ENCODE measurements at places on chromosomes 4 and X. TPM values are rescaled to one million over a fixed set of nuclear protein-coding genes. Genes with fewer than 3 reads are reported as not detected.

- no peaks in the 10 kb centered on the region for H3K36me3 ChIP-seq
- DNase-seq, result no peak
- no peak overlapping the region for H3K27ac ChIP-seq
- H3K27me3 ChIP-seq, result no peaks in the 10 kb centered on the region
- no peak overlapping the region for H3K4me3 ChIP-seq
- H3K4me1 ChIP-seq, result no peaks in the 10 kb centered on the region
These were observed 656.9 kb upstream of the CPEB2 start for GRCh38 chr4:14345356-14345775.

DNA sequence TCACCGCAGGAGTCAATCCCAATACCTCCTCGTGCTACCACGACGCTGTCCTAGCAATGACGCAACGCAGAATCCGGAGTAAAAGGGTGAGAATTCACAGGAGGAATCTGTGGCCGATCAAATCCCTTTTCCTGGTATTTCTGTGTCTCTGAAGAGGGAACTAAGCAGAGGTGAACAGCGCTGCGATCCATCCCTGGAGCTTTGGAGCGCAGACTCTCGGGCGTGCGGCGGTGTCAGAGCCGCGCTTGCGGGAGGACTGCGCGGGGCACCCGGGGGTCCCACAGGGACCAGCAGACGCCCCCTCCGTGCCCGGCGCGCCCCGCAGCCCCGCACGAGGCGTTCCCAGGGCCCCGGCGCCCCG, 17.2 kb upstream of the ZNF718 start:
- H3K27me3 ChIP-seq, result peaks cover 14% of the 10 kb centered on the region
- peak overlapping the region; percentile 40 for H3K4me3 ChIP-seq
- no peak overlapping the region for H3K27ac ChIP-seq
- H3K4me1 ChIP-seq, result no peaks in the 10 kb centered on the region

DNA sequence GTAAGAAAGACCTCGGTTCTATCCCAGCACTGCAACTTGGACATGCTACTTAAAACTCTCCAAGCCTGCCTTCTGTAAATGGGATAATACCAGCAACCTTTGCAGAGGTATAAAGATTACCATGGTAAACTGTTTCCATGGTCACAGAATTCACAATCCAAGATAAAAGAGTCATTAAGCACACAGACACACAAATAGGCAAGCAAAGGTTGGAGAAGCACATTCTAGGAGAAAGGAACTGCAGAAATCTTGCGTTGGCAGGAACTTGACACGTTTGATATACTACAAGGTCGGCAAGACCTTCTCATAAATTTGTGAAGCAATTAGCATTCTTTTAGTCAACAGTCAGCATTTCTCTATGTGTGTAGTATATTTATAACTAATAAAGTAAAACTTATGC, 12.3 kb upstream of the CHRNA9 start:
- no peak for DNase-seq
- H3K27ac ChIP-seq, result peak overlapping the region; percentile 14
- H3K4me3 ChIP-seq, result no peak overlapping the region
- peaks cover 19% of the 10 kb centered on the region for H3K4me1 ChIP-seq

The PKD2 gene
- 6.7 TPM for polyA plus RNA-seq

DNA sequence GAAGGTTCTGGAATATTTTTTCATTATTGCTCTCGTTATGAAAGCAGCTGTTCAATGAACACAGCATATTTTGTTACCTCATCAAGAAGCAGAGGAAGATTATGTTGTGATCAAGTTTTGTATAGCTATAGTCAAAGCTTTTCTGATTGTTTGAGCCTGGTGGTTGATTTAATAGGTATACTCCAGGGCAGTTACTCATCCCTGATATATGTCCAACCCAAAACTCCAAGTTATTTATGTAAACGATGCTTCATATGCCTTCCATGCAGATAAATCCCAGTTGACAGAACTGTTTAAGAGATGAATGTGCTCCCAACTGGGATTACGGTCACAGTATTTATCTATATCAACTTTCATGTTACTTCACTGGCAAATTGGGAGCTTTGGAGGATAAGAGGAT, 19.1 kb downstream of the NAA11 start:
- H3K27me3 ChIP-seq, result no peaks in the 10 kb centered on the region
- H3K27ac ChIP-seq, result no peak overlapping the region
- H3K36me3 ChIP-seq, result no peaks in the 10 kb centered on the region
- no peaks in the 10 kb centered on the region for H3K4me1 ChIP-seq

- DNase-seq, result no peak
- H3K27ac ChIP-seq, result no peak overlapping the region
- no peaks in the 10 kb centered on the region for H3K27me3 ChIP-seq
- H3K36me3 ChIP-seq, result no peaks in the 10 kb centered on the region
- no peak overlapping the region for H3K4me3 ChIP-seq
These were observed 55.6 kb upstream of the CCSER1 start for GRCh38 chr4:90071289-90072235.

The CPLX1 gene
- 2.9 TPM for polyA plus RNA-seq

DNA sequence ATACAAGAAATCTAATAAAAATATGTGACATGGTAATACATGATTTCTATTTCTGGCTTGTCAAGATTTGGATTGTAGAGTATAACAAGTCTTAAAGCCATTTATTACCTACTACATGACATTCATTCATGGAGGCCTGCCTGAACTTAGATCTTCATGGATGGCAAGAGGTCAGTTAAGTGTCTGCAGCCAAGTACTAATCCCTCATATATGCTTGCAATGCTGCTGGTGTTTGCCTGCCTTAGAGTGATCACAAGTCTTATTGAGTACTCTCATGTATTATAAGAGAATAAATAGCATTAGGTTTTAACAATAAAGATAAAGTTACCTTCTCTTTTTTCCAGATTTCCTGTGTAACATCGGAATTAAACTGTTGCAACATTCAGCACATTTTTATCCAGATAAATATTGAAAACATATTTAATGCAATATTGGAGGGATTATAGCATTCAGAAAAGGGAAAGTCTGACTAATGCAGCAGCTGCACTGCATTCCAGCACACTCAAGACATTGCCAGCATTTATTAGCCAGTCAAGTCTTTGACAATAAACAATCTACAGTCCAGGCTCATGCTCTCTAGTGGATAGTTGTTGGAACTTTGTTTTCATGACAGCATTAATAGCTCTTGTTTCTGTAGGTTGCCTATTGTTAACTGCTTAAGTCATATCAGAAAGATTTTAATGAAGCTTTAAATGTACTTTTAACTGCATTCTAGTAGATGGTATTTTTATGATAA, 737.1 kb downstream of the FAT4 start:
- H3K27me3 ChIP-seq, result no peaks in the 10 kb centered on the region
- no peak overlapping the region for H3K27ac ChIP-seq
- no peak overlapping the region for H3K4me3 ChIP-seq
- no peaks in the 10 kb centered on the region for H3K36me3 ChIP-seq
- DNase-seq, result peak; percentile 81
- no peaks in the 10 kb centered on the region for H3K4me1 ChIP-seq

- no peaks in the 10 kb centered on the region for H3K36me3 ChIP-seq
- H3K4me3 ChIP-seq, result no peak overlapping the region
- H3K27me3 ChIP-seq, result no peaks in the 10 kb centered on the region
These were observed 33.7 kb upstream of the PRR27 start for GRCh38 chr4:70120323-70120722.

- H3K4me3 ChIP-seq, result no peak overlapping the region
- DNase-seq, result no peak
- no peaks in the 10 kb centered on the region for H3K27me3 ChIP-seq
- no peaks in the 10 kb centered on the region for H3K36me3 ChIP-seq
These were observed 14.6 kb upstream of the ATXN3L start for GRCh38 chrX:13334491-13334890.

GRCh38 chr4:140309124-140309870, 64.1 kb upstream of the SCOC start:
- no peaks in the 10 kb centered on the region for H3K27me3 ChIP-seq
- H3K4me1 ChIP-seq, result no peaks in the 10 kb centered on the region
- H3K4me3 ChIP-seq, result no peak overlapping the region
- no peak for DNase-seq

- no peak overlapping the region for H3K4me3 ChIP-seq
- no peak overlapping the region for H3K27ac ChIP-seq
- peaks cover 8% of the 10 kb centered on the region for H3K27me3 ChIP-seq
- no peak for DNase-seq
These were observed 20.0 kb upstream of the EFNB1 start for GRCh38 chrX:68808686-68809357.

The RAB40AL gene
- not detected for polyA plus RNA-seq

DNA sequence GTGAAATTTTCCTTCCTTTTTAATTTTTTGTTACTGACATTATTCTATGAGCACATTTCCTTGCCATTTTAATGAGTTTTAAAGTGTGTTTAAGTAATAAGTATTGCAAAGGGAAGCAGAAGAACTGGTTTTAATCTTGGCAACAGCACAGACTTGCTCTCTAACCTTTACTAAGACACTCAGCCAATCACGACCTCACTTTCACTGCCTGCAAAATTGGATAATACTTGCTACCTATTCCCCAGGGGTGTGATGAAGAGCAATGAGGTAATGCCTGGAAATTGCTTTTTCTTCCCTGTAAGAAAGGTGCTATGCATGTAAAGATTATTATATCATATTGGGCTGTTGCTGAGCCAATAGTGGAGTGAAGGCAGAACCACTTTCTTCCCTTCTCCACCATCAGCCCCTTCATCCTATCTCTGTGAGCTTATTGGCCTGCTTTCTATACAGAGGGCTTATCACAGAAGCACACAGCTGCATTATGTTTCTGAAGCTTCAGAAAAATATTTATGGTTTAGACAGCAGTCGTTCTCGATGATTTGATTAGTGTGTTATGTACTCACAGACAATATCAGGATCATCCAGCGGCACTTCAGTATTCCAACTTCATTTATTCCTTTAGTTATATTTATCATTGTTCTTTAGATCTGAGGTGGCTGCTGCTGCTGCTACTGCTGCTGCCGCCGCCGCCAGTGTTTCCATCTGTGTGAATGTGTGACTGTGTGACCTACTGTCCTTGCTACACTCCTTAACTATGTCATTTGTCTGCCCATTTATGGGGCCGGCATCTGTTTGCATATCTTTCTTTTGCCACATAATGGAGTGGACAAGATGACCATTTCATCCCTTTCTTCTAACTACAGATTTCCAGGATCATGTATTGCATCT, 255.1 kb downstream of the C4orf33 start:
- no peak overlapping the region for H3K4me3 ChIP-seq
- H3K27me3 ChIP-seq, result no peaks in the 10 kb centered on the region
- H3K36me3 ChIP-seq, result no peaks in the 10 kb centered on the region
- DNase-seq, result no peak

GRCh38 chr4:157791236-157791635, 381.6 kb downstream of the GASK1B start:
- DNase-seq, result no peak
- no peak overlapping the region for H3K4me3 ChIP-seq
- no peaks in the 10 kb centered on the region for H3K4me1 ChIP-seq

GRCh38 chrX:129347291-129347690, 176.0 kb downstream of the SMARCA1 start:
- H3K27ac ChIP-seq, result no peak overlapping the region
- H3K4me1 ChIP-seq, result no peaks in the 10 kb centered on the region
- no peaks in the 10 kb centered on the region for H3K36me3 ChIP-seq
- DNase-seq, result no peak
- no peak overlapping the region for H3K4me3 ChIP-seq
- no peaks in the 10 kb centered on the region for H3K27me3 ChIP-seq

DNA sequence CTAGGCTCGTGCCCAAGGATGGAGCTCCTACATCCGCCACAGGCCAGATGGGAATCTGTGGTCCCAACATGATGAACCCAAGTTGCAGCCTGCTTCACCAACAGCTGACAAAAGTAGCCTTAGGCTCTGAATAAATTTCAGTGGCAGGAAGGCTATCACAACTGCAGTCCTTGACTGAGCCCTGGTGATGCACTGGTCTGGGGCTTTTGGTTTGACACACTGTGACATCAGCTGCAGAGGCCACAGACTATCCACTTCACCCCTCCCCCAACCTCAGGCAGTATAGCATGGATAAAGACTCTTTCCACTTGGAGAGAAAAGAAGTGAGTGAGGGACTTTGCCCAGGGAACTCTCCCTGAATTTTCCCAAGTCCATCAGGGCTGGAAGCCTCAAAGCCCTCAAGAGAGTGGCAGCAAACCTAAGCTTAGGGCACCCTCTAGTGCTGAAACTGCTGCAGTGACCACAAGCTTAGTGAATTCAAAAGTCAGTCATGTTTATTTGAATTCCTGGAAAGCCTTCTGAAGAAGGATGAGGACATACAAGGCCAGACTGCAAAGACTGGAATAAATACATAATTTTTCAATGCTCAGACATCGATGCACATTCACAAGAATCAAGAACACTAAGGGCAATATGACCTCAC, 135.0 kb upstream of the TENT5D start:
- H3K27me3 ChIP-seq, result no peaks in the 10 kb centered on the region
- H3K4me3 ChIP-seq, result no peak overlapping the region
- H3K27ac ChIP-seq, result no peak overlapping the region
- DNase-seq, result no peak

GRCh38 chrX:139297638-139298037, 232.9 kb upstream of the F9 start:
- no peak overlapping the region for H3K27ac ChIP-seq
- H3K4me1 ChIP-seq, result no peaks in the 10 kb centered on the region
- H3K4me3 ChIP-seq, result no peak overlapping the region

The TRIM60 gene
- polyA plus RNA-seq, result not detected

GRCh38 chr4:52038103-52038912, at the start of gene SGCB:
SGCB (minus strand) TSS chr4:52038299; CDS start chr4:52038259, 40 bp downstream.
- H3K27me3 ChIP-seq, result no peaks in the 10 kb centered on the region
- H3K27ac ChIP-seq, result peak within 1 kb of the TSS; percentile 89
- H3K4me3 ChIP-seq, result peak within 1 kb of the TSS; percentile 84
- DNase-seq, result peak; percentile 60

The KIT gene
- 4.0 TPM for polyA plus RNA-seq

GRCh38 chr4:26075583-26075982, 161.6 kb downstream of the SMIM20 start:
- no peak overlapping the region for H3K27ac ChIP-seq
- no peaks in the 10 kb centered on the region for H3K36me3 ChIP-seq
- H3K27me3 ChIP-seq, result no peaks in the 10 kb centered on the region
- DNase-seq, result no peak
- no peak overlapping the region for H3K4me3 ChIP-seq

The TCEAL7 gene
- 9.8 TPM for polyA plus RNA-seq

DNA sequence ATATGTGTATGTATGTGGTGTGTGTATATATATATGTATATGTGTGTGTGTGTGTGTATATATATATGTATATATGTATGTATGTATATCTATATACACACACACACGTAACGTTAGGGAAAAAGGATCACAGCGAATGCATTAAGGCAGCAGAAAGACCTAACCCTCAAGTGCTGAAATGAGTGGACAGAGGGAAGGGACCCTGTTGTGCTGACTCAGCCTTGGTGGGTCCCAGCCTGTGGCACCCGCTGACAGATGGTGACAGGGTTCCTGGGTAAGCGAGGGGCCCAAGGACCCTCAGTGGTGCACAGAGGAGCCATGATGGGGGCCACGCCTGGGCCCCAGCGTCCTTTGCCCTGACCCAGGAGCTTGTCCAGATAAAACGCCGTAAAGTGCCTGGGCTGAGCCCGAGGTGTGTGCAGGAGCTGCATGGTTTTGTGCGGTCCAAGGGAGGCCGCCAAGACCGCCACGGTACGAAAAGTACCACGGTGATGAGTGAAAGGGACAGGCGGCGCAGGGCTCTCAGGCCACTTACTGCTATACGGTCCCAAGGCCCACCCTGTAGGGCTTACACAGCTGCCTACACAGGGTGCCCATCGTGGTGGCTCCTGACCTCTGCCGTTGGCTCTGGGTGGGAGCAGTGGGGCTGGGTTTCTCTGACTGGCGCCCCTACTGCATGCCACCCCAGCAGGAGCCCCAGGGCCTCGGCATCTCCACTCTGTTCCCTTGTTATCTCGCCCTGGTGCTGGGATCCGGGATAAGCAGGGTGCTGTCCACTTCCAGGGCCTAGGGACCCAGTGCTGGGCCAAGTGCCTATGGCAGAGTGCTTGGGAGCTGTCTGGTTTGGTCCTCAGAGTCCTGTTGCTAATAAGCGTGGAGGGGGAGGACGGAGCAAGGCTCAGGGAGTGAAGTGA, 10.0 kb downstream of the SH3BP2 start:
- peaks cover 92% of the 10 kb centered on the region for H3K4me1 ChIP-seq
- no peaks in the 10 kb centered on the region for H3K36me3 ChIP-seq
- no peak overlapping the region for H3K4me3 ChIP-seq
- H3K27me3 ChIP-seq, result no peaks in the 10 kb centered on the region

The MAGEA10 gene
- not detected for polyA plus RNA-seq

Measured in stomach (tissue), 19 donors.